ENCODE measurements at places on chromosomes 13 and 19.

- no peak for DNase-seq
Observed at GRCh38 chr19:40528078-40528477, 48.6 kb upstream of the SHKBP1 start.

GRCh38 chr13:41716236-41716635 is 244.7 kb downstream of the VWA8 start:
- DNase-seq = no peak

DNA sequence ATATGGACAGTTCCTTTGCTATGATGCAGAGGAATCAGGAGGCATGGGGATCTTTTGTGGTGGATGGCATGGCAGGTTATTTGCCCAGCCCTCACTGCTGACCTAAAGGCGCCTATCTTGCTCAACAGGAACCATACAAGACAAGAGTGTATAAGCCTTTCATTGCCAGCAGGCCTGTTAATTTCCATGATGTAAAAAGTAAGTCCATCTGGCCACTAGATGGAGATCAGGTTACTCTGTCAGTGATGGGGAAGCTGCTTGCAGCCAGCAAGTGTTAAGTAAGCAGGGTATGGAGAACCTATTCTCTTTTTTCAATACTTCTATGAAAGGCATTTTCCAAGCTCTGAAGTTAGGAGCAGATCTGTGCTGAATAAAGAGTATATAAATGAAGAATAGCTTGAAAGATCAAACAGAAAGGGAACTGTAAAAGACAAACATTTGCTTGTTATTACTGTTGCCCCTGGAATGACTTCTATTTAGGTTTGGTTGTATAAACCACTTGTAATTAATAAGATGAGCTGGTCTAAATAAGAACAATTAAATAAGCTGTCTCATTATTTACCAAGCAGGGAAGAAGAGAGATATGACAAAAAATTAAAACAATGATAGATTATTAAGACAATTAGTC is 210.9 kb downstream of the RGCC start:
- peak; percentile 89 for DNase-seq

GRCh38 chr19:48623556-48624066 is 4.3 kb downstream of the SPHK2 start:
- no peak for DNase-seq

DNA sequence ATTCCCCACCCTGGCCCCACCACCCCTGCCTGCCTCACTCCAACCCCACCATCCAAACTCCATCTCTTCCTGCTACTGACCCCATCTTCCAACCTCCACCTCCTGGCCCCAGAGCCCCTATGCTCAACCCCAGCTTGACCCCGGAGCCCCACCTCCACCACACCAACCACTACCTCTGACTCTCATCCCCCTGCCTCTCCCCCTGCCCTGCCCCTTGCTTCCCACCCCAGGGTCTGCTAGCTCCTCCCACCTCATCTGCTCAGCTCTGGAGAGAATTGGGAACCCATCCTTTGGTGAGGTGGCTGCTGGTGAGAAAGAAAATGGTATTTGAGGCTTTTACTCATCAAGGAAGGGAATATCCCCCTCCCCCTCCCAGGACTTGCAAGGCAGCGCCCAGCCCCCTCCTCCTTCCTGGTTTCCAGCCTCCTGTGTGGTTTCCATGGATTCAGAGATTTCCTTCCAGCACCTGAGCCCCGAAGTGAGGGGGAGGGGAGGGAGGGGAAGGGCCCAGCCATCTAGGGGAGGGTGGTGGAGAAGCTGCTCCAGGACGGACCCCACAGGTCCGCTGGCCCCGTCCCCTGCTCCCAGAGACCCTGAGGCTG is 11.4 kb upstream of the PEPD start:
- no peak for DNase-seq

GRCh38 chr19:41218615-41219507 is at the start of gene AXL:
Gene AXL, plus strand, starts transcription at chr19:41219223. Its CDS starts 170 bp downstream, at chr19:41219393.
- DNase-seq = peak; percentile 81

DNA sequence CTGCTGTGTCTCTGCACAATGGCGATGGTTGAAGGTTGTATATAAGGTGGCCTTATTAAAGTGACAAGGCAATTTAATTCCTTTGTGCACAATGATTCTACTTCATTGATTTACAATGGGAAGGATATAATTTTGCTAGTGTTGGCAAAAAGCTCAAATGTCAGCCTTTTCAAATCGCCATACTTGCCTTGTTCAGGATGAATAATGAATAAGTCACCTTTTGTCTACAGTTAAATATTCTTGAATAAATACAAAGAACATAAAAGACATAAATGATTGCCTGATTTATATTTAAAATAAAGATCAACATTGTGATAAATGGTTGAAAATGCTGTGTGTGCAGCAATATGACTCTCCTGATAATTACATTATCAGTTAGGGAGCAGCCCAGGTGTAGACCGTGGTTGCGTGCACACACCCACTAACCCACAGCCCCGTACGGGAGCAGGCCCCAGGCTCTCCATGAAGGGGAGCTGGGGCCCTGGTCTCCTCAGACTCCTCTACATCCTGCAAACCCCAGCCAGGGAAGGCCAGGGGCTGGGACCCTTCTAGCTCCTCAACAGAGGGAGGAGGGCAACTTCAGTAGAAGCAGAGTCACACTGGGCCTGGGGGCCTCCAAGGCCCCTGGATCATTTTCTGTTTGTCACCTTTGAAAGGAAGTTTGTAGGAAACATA is 64.9 kb downstream of the TEX29 start:
- DNase-seq = no peak

DNA sequence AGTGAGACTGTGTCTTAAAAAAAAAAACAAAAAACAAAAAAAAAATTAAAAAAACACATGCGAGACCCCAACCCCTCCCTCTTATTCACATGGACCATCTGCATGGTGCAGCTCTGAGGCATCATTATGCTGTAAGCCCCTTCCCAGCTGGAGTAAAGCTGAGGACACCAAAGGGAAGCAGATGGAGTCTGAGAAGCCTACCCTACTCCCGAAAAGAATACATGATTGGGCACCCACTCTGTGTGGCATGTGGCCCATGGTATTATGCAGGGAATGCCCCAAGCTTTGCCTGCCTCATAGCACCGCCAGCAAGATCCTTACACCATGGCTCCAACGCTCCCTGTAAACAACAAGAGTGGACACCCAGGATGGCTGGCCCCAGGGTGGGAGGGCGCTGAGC is 4.7 kb downstream of the PTH2 start:
- no peak for DNase-seq

DNA sequence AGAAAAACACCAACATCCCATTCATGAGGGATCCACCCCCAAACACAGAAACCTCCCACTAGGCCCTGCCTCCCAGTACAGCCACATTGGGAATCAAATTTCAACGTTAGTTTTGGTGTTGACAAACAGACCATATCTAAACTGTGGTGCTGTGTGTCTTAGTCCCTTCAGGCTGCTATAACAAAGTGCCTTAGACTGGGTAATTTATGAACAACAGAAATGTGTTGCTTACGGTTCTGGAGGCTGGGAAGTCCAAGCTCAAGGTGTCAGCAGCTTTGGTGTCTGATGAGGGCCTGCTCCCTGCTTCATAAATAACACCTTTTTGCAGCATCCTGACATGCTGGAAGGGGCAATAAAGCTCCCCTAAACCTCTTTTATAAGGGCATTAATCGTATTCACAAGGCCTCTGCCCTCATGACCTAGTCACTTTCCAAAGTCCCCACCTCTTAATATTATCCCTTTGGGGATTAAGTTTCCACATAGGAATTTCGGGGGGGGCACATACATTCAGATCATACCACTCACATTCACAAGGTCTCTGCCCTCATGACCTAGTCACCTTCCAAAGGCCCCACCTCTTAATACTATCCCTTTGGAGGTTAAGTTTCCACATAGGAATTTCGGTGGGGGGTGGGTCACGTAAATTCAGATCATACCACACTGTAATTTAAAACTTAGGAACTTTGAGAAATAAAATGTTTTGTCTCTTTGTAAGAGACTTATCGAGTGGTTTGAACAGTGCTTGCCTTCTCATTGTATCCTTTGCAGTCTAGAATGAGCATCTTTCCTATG is 27.5 kb downstream of the ZNF507 start:
- peak; percentile 66 for DNase-seq

- no peak for DNase-seq
Observed at GRCh38 chr13:41199079-41199478, 4.7 kb upstream of the KBTBD7 start.

DNA sequence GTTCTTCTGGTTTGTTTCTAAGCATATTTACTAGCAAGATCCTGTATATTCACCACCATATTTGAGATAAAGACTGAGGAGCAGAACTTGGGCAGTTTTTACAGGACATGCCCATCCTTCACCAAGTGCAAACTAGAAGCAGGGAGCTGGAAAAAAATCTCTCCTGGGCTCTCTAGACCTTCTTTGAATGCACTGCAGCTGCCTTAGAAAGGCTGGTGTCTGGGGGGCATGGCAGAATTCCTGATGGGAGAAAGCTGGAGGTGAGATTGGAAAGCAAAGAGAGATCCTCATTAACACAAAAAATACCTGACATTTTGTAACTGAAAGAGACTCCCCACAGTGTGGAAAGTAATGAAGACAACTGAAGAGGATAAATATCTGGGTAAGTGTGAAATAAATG is 1612.1 kb downstream of the OLFM4 start:
- DNase-seq = no peak

- DNase-seq = no peak
Observed at GRCh38 chr13:112938680-112939079, 30.3 kb upstream of the MCF2L start.

- DNase-seq = peak; percentile 86
Observed at GRCh38 chr13:48492470-48493065, 40.3 kb downstream of the RCBTB2 start.

DNA sequence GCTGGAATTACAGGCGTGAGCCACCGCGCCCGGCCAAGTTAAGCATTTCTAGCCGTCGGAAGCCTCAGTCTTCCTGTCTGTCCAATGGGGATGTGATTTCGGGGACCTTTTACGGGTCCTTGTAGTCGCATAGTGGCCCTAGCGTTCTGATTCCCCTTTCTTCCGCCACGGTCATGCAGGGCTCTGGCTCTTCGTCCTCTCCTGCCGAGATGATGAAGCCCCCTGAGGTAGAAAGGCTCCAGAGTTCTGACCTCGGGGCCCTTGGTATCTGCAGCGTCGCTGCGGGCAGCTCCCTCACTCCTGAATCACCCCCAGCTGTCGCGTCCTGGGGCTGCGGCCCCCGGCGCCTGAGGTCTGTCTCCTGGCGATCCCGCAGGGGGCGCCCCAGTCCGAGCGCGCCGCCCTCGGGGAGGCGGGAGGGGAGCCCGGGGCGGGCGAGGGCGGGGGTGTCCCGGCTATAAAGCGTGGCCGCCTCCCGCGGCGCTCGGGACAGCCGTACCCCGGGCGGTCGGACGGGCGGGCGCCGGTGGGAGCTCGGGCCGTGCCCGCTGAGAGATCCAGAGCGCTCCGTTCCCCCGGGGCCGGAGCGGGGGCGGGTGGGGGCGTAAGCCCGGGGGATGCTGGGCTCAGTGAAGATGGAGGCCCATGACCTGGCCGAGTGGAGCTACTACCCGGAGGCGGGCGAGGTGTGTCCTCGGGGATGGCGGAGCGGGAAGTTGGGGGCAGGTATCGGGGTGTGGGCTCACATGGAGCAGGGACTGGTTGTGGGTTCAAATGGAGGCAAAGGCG is at the start of gene FOXA3:
FOXA3 (plus strand) TSS at position 487 of the 789 bp plus-strand sequence; CDS start at position 618, 131 bp downstream.
- peak; percentile 62 for DNase-seq

GRCh38 chr19:16454351-16454918 is 17.3 kb downstream of the EPS15L1 start:
- DNase-seq = no peak

GRCh38 chr19:4369888-4370260 is 26.5 kb downstream of the MPND start:
- no peak for DNase-seq

DNA sequence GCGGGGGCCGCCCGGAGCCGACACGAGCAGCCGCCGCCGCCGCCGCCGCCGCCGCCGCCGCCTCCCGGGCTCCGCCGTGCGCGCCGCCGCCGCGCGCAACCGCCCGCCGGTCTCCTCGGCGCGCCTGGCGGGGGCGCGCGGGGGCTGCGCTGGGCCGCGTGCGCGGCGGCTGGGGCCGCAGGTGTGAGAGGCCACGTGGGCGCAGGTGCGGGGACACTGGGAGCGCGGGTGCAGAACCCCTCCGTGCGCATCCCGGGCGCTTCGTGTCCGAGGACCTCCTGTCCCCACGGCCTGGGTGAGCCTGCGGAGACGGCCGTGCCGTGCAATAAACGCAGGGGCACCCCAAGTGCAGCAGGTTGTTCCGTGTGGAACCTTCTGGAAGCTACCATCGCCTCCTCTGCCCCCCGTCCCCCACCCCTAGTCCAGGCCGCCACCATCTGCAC is at the start of gene LINGO3:
LINGO3 (minus strand) TSS at position 41 of the 443 bp plus-strand sequence. CDS start 16,378 bp downstream, outside the sequence.
- DNase-seq = no peak

GRCh38 chr13:94073007-94073744 is 406.3 kb downstream of the DCT start:
- DNase-seq = peak; percentile 29

GRCh38 chr19:5141850-5142724 is 173.2 kb downstream of the KDM4B start:
- DNase-seq = no peak

DNA sequence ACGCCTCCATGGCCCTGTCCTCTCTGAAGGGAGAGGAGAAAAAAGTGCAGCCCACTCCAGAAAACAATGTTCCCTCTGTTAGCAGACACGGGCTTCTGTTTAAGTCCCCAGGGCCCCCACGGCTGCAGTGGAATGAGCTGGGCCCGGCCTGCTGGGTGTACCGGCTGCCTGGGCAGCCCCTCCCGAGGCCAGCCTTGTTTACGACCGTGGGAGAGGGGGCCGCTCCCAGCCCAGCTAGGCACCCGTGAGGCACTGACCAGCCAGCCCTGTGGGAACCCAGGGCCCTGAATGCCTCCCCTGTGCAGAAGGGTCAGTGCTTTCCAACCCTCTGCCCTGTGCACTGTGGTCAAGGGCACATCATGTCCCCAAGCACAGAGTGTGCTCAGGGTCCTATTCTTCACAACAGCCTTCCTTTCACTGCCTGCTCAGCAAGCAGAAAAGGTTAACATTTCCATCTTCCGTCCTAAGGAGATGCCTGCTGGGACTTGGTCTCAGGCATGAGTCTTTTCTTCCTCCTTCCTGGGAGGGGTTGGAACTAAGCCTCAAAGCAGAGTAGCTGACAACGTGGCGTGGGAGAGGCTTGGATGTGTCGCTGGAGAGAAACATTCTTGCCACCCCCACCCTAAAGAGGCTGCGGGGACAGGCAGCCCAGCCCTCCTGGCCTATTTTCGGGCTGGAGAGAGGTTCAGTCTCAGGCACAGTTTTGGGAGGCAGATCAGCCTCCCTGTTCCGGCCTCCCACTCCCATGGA is 90.1 kb downstream of the RGCC start:
- no peak for DNase-seq
